ENCODE measurements at places on chromosomes 12 and 14.

DNA sequence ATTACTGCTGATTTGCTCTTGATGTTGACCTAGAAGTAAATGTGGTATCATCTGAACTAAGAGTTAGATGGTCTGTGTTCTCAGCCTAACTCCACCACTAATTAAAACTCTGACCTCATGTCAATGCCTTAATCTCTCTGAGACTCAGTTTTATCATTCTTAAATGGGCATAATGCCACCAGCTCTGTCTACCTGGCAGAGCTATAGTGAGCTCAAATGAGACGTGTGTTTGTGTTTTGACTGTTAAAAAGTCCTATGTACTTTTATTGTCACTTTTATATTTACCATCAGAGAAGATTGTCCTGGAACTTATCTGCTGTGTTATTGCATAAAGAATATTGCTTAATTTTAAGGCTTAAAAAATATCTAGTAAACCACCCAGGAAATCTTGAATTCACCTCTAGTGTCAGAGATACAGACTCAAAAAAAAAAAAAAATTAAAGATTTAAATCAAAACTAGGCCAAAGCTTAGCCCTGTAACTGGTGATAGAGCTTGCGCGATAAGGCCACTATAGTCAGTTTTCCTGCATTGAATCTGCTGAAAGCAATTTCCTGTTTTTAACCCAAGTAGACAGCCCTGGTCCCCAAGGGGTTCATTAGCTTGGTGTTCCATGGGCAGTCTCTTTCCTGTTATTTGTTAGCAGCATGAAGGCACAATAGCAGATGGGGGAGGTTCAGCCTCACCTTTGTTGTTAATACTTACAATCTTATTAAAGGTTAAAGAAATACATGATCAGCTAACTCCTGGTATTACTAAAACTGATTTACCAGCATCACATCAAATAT is 261.8 kb downstream of the ATP23 start:
- no peak for DNase-seq

- DNase-seq, result no peak
These were observed 4.3 kb upstream of the KRT72 start for GRCh38 chr12:52605542-52605941.

DNA sequence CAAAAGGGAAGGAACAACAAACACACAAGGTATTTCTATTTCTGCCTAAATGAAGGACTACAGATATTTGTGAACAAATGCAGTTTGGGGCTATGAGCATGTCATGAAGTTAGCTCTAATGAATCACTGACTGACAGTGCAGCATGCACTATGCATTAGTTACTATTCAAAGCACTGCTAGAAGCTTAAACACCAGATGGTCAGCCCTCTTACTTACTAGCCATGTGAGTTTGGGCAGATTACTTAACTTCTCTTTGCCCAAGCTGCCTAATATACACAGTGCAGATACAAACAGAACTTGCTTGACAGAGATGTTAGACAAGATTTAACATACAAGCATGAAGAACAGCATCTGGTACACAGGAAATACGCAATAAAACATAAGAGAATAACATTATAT is 96.0 kb downstream of the ATXN2 start:
- no peak for DNase-seq

GRCh38 chr12:122687086-122687485 is 16.1 kb downstream of the HCAR2 start:
- DNase-seq, result no peak
